ENCODE measurements at places on chromosomes 7 and 10. TPM values are rescaled to one million over a fixed set of nuclear protein-coding genes. Genes with fewer than 3 reads are reported as not detected.

The RPEL1 gene
- total RNA-seq = 0.13 TPM

The MALRD1 gene
- 0.08 TPM for total RNA-seq

The TFPI2 gene
- total RNA-seq = 1,251 TPM

The RRP12 gene
- 6.8 TPM for total RNA-seq

The TEX47 gene
- total RNA-seq = not detected

The SLC16A12 gene
- total RNA-seq = 0.91 TPM

The LRRD1 gene
- total RNA-seq = 0.56 TPM

The CABCOCO1 gene
- 0.65 TPM for total RNA-seq

The EBLN1 gene
- total RNA-seq = not detected

The TSPAN13 gene
- 33.0 TPM for total RNA-seq

The PAX4 gene
- not detected for total RNA-seq

The SLC25A40 gene
- 21.1 TPM for total RNA-seq

The FAM180A gene
- 3.6 TPM for total RNA-seq

The LSM5 gene
- 20.9 TPM for total RNA-seq

The RADIL gene
- total RNA-seq = 0.78 TPM

The TYW1B gene
- total RNA-seq = 1.4 TPM

The LIPF gene
- total RNA-seq = not detected

The MYL10 gene
- not detected for total RNA-seq

The ADRB1 gene
- total RNA-seq = not detected

The CNPY1 gene
- total RNA-seq = not detected

The BMPER gene
- total RNA-seq = 7.4 TPM

The HKDC1 gene
- 0.13 TPM for total RNA-seq

The VSTM2A gene
- total RNA-seq = not detected

The HERC4 gene
- total RNA-seq = 30.9 TPM

The PNLIPRP1 gene
- not detected for total RNA-seq

The XRCC2 gene
- total RNA-seq = 2.1 TPM

The ASAH2 gene
- total RNA-seq = 0.56 TPM

The PTPN20 gene
- total RNA-seq = 0.08 TPM

The GARIN1A gene
- 0.32 TPM for total RNA-seq

The TMEM26 gene
- total RNA-seq = 1.9 TPM

The HACD1 gene
- total RNA-seq = 7.8 TPM

The C7orf57 gene
- total RNA-seq = not detected

The PARD3 gene
- 34.7 TPM for total RNA-seq

The BZW2 gene
- total RNA-seq = 87.7 TPM

The PTPRN2 gene
- total RNA-seq = 0.78 TPM

The RBP3 gene
- not detected for total RNA-seq

The A1CF gene
- total RNA-seq = not detected

The PFKFB3 gene
- total RNA-seq = 22.9 TPM

The CC2D2B gene
- not detected for total RNA-seq

The PALD1 gene
- 2.3 TPM for total RNA-seq

The CRHR2 gene
- total RNA-seq = not detected

The CREB5 gene
- total RNA-seq = 9.2 TPM

The CUZD1 gene
- 0.13 TPM for total RNA-seq

The ANLN gene
- total RNA-seq = 31.0 TPM

The C10orf67 gene
- total RNA-seq = not detected

The NRAP gene
- total RNA-seq = not detected

The DPYSL4 gene
- 12.3 TPM for total RNA-seq

The CYP2E1 gene
- total RNA-seq = 1.7 TPM

The PIP gene
- total RNA-seq = not detected

The FAM171A1 gene
- 25.1 TPM for total RNA-seq

The KCNIP2 gene
- 3.6 TPM for total RNA-seq

The ZP3 gene
- 2.1 TPM for total RNA-seq

The EVX1 gene
- not detected for total RNA-seq

The TBRG4 gene
- total RNA-seq = 77.4 TPM

The TRIM73 gene
- total RNA-seq = 0.72 TPM

The SLC18A3 gene
- total RNA-seq = not detected

The EPDR1 gene
- total RNA-seq = 11.4 TPM
